ENCODE measurements at places on chromosomes 4 and X. TPM values are rescaled to one million over a fixed set of nuclear protein-coding genes. Genes with fewer than 3 reads are reported as not detected.

DNA sequence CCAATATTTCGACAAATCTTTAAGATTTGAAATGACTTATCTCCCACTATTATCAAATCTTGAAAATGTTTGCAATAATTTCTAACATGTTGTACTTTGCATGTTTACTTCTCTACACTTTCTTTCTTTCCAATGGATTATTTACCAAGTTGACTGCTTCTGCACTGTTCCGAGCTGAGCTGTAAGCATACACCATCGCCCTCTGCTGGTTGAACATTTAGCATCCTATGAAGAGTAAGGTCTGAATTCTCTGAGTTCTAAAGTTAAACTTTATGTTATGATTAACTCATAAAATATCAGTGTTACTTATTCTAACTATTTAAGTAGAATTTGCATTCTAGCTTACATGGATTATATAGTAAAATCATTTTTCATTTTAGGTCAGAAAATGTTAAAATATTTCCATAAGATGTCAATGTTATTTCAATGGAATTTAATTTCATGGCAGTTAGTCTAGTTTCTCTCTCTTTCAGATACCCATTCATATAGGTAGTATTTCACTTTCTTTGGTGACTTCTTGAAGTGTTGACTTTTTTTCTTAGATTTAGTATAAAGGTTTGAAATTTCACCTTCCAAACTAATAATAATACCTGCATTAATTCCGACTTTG lies 137.4 kb downstream of the DKK2 start:
- no peaks in the 10 kb centered on the region for H3K36me3 ChIP-seq
- no peak overlapping the region for H3K27ac ChIP-seq
- H3K4me1 ChIP-seq, result no peaks in the 10 kb centered on the region
- peak; percentile 67 for DNase-seq
- H3K4me3 ChIP-seq, result no peak overlapping the region

The ARMCX1 gene
- 70.4 TPM for total RNA-seq

GRCh38 chr4:156255230-156256007 lies 301.8 kb upstream of the CTSO start:
- no peak overlapping the region for H3K4me3 ChIP-seq
- H3K27ac ChIP-seq, result no peak overlapping the region
- peak; percentile 11 for DNase-seq

The PAGE4 gene
- total RNA-seq, result not detected

GRCh38 chr4:188536826-188537225 lies 397.6 kb downstream of the TRIML1 start:
- DNase-seq, result no peak
- H3K4me1 ChIP-seq, result no peaks in the 10 kb centered on the region
- no peaks in the 10 kb centered on the region for H3K36me3 ChIP-seq
- H3K27ac ChIP-seq, result no peak overlapping the region
- no peak overlapping the region for H3K4me3 ChIP-seq

GRCh38 chr4:17701138-17701839 lies 80.1 kb downstream of the FAM184B start:
- H3K4me3 ChIP-seq, result no peak overlapping the region
- H3K4me1 ChIP-seq, result no peaks in the 10 kb centered on the region
- H3K27me3 ChIP-seq, result no peaks in the 10 kb centered on the region
- no peak overlapping the region for H3K27ac ChIP-seq

The SH2D1A gene
- not detected for total RNA-seq

Data from fibroblast of lung (primary cell).